ENCODE measurements at places on chromosomes 6 and 20.

GRCh38 chr20:23159947-23160318 is 73.8 kb upstream of the CD93 start:
- no peak for DNase-seq

DNA sequence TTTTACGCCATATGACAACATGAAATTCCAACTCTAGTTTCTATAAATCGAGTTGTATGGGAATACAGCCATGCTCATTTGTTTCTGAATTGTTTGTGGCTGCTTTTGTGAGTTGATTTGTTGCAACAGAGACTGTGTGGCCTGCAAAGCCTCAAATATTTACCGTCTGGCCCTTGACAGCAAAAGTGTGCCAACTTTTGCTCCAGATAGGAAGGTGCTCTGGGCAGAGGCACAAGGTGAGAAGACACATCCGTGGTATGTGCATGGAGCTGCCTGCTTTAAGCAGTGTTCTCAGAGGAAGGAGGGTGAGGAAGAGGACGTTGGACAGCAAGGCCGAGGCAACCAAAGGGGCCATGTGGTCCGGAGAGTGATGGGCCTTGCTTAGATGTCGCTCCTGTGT is 57.4 kb downstream of the IYD start:
- DNase-seq: no peak

GRCh38 chr6:43127877-43128276 is 43.2 kb upstream of the SRF start:
- DNase-seq: no peak

- DNase-seq: peak; percentile 66
Observed at GRCh38 chr20:33731693-33732165, at the start of gene ZNF341. TSS of gene ZNF341 (plus strand) at chr20:33731996. CDS start at chr20:33732022, 26 bp downstream.

DNA sequence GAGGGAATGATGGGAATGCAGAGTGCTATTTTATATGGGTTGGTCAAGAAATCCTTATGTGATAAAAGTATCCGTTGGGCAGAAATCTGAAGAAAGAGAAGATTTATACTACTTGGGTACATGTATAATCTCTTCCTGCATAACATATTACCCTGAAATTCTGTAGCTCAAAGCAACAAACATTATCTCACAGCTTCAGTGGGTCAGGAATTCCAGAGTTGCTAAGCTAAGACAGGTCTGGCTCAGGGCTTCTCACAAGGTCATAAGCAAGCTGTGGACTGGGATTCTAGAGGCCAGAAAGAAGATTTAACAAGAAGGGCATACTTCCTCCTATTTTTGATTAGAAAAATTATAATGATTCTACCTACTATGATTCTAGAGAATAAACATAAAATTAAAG is 172.5 kb upstream of the THEMIS start:
- DNase-seq: no peak

DNA sequence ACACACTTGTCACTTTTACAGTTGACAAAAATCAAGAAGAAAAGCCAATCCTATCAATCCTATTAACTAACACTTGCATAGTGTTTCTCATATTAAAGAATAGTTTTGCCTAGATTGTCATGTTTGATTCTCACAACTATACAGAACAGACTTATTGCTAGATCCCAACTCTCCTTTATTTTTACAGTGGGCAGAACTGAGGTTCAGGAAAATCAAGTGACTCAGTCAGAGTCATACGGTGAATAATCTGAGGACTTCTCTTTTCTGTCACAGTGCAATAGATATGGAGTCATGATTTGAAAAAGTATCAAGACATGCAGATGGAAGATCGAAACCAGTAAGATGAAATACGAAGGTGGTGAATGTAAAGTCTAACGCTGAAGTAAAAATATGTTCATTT is 195.1 kb upstream of the CITED2 start:
- no peak for DNase-seq

- DNase-seq: no peak
Observed at GRCh38 chr6:159978291-159979135, 9.6 kb downstream of the IGF2R start.

- no peak for DNase-seq
Observed at GRCh38 chr6:24157886-24158285, 31.9 kb downstream of the NRSN1 start.

- peak; percentile 14 for DNase-seq
Observed at GRCh38 chr6:62516291-62517141, 230.5 kb upstream of the KHDRBS2 start.

GRCh38 chr6:160912411-160912810 is 79.2 kb upstream of the MAP3K4 start:
- DNase-seq: no peak
